ENCODE measurements at places on chromosomes 3 and 15.

- DNase-seq, result no peak
These were observed 149.7 kb upstream of the NUDT16 start for GRCh38 chr3:131231710-131232389.

GRCh38 chr3:125000661-125001060 is 55.1 kb downstream of the HEG1 start:
- no peak for DNase-seq

GRCh38 chr15:63600616-63601025 is 3.4 kb downstream of the FBXL22 start:
- DNase-seq, result peak; percentile 80

DNA sequence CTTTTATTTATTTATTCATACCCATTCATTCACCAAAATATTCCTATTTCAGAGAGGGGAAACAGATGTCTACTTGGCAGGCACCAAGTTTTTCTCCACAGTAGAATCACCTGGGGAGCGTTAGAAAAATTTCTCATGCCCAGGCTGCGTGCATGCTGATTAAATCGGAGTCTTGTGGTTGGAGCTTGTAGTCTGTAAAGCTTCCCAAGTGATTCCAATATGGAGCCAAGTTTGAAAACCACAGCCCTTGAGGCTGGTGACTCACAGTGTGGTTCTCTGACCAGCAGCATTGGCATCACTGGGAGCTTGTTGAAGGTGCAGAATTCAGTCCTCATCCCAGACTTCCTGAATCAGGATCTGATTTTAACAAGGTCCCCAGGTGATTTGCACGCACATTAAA is 49.7 kb downstream of the PDHB start:
- no peak for DNase-seq

GRCh38 chr15:25700916-25701315 is 162.2 kb downstream of the ATP10A start:
- DNase-seq, result no peak

DNA sequence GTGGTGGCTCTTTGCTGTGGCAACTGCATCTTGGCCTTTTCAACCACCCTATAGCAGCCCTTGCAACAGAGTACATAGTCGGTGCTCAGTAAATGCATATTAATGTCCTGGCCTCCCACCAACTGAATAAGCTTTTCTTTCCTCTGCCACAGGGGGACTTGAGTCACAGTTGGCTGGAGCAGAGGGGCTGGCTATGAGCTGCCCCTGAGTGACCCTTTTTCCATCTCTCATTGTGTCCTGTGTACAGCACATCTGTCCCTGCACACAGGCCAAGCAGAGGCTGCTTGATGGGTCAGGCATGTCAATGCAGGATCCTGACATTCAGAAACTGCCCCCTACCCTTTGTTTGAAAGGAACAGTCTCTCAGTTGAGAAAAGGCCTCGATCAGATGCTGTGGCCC is 22.4 kb downstream of the SPSB4 start:
- DNase-seq, result no peak

DNA sequence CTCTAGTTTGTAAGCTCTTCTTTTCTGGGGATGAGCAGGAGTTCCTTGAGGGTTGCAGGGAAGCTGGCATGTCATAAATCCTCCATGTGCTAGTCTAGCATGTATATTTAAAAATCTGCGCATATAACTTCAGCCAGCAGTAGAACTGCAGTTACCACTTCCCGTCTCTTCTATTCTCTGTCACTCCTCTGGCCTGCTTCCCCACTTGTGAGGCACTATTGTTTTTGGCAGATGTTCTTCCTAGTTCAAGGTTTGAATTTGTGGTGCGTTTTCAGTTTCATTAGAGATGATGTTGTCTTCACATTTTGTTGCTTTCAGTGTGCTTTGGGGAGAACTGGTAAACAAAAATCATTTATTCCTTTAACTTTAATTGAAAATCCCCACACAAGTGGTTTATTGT is 169.1 kb upstream of the ZPLD1 start:
- no peak for DNase-seq

- no peak for DNase-seq
These were observed 15.8 kb upstream of the RFTN1 start for GRCh38 chr3:16529264-16529663.

DNA sequence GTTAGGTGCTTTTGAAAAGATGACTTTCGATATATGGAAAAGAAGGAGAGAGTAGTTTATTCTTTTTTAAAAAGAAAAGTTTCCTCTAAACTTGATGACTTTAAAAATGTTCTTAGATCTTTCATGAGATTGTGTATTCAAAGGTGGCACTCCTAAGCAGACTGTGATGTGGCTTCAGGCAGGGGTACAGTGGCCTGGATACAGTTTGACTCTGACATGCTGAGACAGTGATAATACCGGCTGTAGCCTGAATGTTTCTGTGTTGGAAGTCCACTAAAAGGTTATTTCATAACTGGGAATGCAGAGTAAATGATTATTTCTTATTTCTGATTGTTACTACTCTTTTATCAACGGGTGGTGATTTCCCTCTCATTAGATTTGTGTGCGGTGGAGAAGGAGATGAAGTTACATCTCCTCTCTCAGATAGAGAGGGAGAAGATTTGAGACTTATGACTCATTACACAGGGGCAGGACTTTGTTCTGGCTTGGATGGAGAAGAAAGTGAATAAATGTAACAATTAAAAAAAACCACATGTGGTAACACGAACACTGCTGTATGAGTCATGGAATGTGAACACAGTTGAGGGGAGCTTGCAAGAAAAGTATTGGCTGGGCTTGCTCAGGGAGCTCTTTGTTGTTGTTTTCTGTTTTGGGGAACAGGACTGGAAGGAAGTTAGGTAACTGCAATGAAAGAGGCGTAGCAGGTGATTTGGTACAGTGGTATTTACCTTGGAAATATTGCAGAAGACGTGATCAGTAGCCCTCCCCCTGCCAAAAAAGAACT is 21.6 kb downstream of the SPTSSB start:
- DNase-seq, result no peak

DNA sequence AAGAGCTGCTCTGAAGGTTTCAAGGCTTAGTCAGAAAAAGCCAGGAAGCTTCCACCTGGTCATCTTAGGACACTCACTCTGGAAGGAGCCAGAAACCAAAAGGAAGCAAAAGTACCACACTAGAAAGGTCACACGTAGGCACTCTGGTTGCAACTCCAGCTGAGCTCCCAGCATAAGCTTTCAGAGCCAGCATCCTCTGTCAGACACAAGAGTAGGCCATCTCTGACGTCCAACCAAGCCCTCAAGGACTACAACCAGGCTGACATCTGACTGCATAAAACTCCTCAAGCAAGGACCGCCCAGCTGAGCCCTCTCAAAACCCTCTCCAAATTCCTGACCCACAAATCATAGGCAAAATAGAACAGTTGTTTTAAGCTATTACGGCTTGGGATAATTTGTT is 12.8 kb downstream of the SH3BP5 start:
- no peak for DNase-seq

GRCh38 chr15:71654720-71655174 is 155.6 kb upstream of the NR2E3 start:
- DNase-seq, result no peak

DNA sequence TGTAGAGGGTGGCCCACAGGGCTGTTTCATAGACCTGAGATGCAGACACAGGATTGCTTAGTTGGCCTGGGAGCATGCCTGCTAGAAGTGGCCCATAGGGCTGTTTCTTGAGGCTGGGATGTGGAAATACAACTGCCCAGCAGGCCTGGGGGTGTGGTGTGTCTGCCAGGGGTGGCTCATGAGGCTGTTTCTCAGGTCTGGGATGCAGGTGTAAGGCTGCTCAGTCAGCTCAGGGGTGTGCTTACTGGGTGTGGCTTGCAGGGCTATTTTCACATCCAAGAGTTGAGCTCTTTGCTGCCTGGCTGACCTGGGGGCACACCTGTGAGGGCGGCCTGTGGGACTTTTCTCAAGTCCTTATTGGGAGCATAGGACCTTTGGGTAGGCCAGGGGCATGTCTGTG is 131.3 kb downstream of the DOCK3 start:
- no peak for DNase-seq

GRCh38 chr3:13647298-13648059 is 98.6 kb downstream of the FBLN2 start:
- no peak for DNase-seq

DNA sequence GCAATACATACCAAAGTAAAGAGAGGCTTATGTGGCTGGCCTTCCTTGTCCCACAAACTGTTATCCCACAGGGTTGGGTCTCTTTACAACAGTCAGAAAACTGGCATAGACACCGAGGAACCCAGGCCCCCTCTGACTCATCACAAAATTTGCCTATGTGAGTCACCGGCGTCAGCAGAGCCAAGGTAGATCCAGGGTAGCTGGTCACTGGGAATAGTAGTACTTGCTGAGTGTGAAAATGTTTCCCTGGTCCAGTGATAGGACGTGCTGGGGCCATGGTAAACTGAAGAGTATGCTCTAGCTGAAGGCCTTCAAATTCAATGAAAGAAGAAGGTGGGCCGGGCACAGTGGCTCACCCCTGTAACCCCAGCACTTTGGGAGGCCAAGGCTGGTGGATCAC is 27.1 kb upstream of the SKIL start:
- DNase-seq, result no peak
